ENCODE measurements at places on chromosomes 12 and 14.
A peak's percentile ranks its signal among the peaks of the same experiment; 100 is the strongest.

DNA sequence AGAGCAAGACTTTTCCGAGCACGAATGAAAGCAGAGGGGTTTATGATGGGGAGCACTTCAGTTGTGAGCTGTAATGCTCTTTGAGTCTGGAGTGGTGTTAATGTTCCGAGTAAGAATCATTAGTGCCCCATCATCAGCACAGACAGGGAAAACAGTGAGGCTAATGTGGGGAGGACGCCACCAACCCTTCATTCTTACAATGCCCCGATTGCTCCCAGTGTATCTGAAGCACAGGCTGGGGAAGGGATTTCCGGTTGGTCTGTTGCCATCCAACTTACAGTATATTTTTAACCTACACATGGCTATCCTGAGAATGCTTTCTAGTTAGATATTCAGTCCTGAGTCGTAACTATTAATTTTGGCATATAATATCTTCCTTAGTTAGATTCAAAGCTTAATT is 141.6 kb downstream of the APAF1 start:
- DNase-seq = no peak

DNA sequence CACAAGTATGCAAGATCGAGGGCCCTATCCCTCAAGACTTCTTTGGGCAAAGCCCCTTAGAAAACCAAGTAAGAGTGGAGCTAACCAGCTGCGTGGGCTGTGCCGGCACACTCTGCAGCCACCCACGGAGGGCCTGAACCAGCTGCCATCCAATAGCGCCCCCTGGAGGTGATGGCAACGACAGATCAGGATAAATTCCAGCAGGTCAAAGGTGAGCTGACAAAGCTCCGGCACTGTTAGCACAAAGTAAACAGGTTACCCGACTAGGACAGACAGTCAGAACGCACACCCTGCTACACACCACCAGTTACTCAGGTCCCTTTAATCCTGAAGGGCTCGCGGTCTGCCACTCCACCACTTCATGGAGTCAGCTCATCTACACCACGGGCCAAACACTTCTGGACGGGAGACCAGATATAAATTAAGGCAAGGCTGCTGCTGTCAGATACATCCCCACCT is 4.9 kb downstream of the ZBTB39 start:
- peak; percentile 22 for DNase-seq

GRCh38 chr12:56630180-56630632 is at the start of gene BAZ2A:
BAZ2A (minus strand) TSS chr12:56630326; CDS start chr12:56617530, 12,796 bp downstream.
- DNase-seq = peak; percentile 79

DNA sequence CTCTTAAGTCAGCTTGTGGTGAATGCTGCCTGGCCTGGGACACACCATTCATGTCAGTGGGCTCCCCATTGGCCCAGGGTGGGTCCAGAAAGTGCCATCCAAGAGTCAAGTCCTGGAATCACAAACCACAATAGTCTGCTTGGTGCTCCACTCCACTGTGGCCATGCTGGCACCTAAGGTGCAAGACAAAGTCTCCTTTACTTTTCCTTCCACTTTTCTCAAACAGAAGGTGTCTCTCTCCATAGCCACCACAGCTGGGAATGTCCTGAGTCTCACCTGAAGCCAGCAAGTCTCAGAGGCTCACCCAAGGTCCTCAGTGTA is 9.0 kb downstream of the RDH16 start:
- no peak for DNase-seq

DNA sequence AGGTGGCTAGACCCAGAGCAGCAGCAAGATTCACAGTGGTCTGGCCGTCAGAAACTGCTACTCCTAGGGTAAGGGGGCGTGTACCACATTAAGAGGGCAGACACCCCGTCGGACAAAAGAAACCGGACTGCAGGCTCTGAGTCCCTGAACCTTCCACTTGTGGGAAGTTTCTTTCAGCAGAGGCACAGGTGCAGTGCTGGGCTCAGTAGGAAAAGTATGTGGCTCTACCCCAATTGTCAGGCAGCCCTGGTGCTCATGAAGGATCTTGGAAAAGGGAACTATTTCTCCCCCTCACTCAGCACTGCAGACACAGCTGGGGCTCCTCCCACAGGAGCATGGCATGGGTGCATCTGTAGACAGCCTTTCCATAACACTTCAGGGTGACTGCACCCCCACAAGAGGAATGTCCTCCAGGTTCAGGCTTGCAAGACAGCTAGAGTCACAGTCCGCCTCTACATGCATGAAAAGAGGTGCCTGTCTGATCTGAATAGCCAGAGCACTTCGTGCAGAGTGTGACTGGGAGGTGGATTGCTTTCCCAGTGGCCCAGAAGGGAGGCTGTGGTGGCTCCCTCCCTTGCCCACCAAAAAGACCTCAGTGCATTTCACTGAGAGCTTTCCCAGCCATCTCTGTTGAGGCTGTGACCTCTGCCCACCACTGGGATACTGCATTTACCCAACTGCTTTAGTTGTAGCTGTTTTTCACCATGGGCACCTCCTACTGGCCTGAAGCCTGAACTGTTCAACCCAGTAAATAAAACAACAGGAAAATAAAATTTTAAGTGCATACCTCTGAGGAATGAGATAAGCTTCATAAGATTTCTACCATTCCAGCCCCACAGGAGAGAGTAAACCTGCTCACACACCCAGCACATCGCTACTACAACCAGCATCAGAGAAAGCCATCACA is 14.2 kb downstream of the CEP128 start:
- no peak for DNase-seq

DNA sequence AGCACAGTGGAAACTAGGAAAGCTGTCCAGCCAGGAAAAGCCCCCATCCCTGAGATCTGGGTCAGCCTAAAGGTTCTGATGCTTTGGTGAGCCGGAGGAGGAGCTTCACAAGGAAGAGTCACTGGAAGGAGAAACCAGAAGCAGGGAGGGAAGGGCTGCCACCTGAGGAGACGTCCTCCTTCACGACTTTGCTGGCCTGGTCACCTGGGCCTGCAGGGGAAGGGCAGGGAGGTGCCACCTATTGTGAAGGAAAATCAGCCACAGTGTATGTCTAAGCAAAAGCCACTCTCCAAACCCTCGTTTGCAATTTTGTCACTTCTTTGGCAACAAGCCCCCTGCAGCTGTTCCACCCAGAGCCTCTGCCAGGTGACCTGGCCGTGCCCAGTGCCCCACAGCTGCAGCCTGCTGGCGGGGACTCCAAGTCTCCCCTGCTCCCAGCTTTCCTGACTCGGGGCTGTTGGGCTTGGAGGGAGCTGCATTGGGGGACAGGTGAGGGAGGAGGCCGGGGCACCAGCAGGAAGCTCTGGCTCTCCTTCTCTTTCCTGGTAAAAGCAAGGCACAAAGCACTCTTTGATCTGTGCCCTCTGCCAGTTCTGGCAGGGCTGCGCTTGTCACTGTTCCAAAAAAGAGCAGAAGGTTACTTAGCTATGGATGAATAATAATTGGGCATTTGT is 120.9 kb upstream of the BCL2L14 start:
- DNase-seq = peak; percentile 84

DNA sequence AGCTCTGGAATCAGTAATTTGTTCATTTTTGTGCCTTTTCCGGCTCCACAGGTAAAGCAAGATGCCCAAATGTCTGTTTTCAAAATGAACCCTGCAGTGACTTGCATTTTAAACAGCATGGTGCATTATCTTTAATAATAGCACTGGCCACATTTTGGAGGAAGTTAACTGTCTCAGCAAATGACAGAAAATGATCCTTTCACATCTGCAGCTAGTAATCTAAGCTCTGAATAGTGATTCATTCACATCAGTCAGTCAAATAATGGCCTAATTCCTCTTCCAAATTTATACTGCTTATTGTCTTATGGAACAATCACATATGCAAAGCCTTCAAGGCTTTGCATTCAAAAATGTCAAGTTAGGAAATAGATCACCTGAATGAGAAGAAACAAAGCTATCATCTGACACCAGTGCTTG is 75.6 kb downstream of the PPM1H start:
- no peak for DNase-seq

- no peak for DNase-seq
Measured at GRCh38 chr12:40898505-40898904, 206.3 kb downstream of the CNTN1 start.

GRCh38 chr12:124919521-124920352 is 5.3 kb upstream of the UBC start:
- DNase-seq = no peak

- no peak for DNase-seq
Measured at GRCh38 chr12:122067548-122067947, 11.0 kb upstream of the MLXIP start.

DNA sequence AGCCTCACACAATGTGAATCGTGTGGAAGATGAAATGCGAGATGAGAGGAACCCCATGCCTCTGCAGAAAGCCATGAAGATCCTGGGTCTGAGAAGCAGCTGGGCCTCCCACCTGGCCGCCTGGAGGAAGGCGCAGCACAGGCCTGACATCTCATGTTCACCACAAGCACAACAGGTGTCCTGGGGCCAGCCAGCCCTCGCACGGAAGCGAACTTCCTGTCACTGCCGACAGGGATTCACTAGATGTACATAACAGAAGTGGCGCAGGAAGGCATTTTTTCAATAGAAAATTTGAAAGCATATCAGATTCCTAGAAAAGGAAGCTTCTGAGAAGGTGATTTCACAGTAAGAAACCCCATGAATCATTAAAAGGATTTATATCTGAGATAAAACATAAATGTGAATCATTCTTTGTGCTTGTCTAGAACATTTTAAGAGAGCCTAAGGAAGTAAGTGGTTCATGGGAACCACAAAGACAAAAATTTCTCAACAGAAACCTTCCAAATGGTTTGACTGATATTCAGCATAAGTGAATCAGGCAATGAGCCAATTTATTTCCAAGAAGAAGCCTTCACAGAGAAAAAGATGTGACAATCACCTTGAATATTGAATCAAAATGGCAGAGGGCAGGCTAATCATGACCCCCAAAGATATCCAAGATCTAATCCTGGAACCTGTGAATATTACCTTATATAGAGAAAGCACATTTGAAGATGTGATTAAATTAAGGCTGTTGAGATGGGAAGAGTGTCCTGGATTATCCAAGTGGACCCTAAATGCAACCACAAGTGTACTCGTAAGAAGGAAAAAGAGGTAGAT is 311.9 kb downstream of the DUSP6 start:
- DNase-seq = no peak

- DNase-seq = no peak
Measured at GRCh38 chr12:10088955-10089900, 9.6 kb downstream of the CLEC1A start.

- DNase-seq = no peak
Measured at GRCh38 chr14:85090681-85091080, 439.3 kb upstream of the FLRT2 start.

- no peak for DNase-seq
Measured at GRCh38 chr12:89215196-89215595, 137.1 kb downstream of the DUSP6 start.

- no peak for DNase-seq
Measured at GRCh38 chr14:31124197-31124596, 83.4 kb downstream of the HECTD1 start.
